ENCODE measurements at places on chromosomes 12 and 14.

DNA sequence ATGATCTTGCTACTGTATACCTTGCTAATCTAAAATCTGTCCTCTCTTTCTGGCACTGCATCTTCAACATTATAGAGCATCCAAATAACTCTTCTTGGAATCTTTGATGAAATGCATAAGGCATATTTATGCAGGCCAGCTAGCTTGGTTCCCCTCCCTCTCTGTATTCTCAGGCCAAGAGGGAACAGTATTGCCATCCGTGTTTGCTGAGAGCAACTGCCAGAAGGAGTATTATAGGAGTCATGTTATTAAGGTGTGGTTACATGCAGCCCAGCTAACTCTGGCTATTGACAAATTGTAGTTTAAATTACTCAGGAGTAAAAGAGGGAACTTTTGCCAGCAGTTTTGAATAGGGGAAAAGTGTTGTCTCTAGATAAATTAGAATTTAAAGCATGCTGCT lies 309.3 kb upstream of the E2F7 start:
- no peak overlapping the region for H3K4me3 ChIP-seq
- H3K36me3 ChIP-seq, result no peaks in the 10 kb centered on the region
- no peaks in the 10 kb centered on the region for H3K27me3 ChIP-seq
- H3K27ac ChIP-seq, result no peak overlapping the region
- H3K4me1 ChIP-seq, result no peaks in the 10 kb centered on the region

DNA sequence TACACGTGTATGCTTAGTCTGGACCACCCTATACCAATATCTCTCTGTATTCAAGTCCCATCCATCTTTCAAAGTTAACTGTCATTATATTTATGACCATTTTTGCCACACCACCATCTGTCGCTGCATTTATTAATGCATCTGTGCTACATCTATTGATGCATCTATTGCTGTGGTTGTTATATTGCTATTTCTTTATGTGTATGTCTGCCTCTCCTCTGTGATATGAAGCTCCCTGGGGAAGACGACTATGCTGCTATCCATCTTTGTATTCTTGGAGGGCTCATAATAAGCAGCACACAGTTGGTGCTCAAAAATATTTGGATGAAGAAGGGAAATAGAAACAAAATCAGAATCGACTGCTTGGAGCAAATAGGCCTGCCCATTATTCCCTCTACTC lies 357.6 kb downstream of the RPS29 start:
- no peaks in the 10 kb centered on the region for H3K4me1 ChIP-seq
- H3K27ac ChIP-seq, result no peak overlapping the region
- H3K4me3 ChIP-seq, result no peak overlapping the region
- H3K36me3 ChIP-seq, result no peaks in the 10 kb centered on the region

DNA sequence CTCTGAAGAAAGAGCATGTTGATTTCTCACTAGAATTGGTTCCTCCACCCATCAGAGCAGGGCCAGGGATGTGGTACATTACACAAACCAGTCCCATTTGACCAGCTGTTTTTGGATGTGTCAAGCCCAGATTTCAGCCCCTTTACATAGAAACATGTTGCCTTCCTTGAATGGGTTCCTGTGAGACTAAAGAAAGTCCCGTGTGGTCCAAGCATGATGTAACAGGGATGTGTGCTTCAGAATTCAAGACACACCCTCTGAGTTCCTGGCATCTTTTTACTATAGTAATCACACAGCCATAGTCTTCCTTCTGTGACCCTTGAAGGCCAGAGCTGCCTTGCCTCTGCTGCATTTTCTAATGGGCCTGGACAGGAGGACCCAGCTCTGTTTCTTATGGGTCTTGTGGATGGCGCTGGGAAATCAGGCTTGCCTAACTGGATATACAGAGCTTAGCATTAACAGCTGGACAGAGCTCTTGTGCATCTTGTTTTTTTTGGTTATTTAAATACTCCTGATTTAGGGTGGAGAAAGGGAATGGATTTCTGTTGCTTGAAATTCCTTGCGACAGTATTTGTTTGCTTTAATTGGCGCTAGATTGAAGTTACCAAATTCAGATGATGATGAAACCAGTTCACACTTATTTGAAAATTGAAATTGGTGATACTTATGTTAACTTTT lies 341.0 kb downstream of the ZFP36L1 start:
- no peaks in the 10 kb centered on the region for H3K36me3 ChIP-seq
- H3K27me3 ChIP-seq, result no peaks in the 10 kb centered on the region
- no peak for DNase-seq
- H3K4me3 ChIP-seq, result no peak overlapping the region
- H3K4me1 ChIP-seq, result no peaks in the 10 kb centered on the region

GRCh38 chr12:58814036-58814435 lies 106.3 kb downstream of the LRIG3 start:
- DNase-seq, result no peak
- no peaks in the 10 kb centered on the region for H3K4me1 ChIP-seq
- no peaks in the 10 kb centered on the region for H3K27me3 ChIP-seq
- no peak overlapping the region for H3K4me3 ChIP-seq

GRCh38 chr12:42002563-42002962 lies 142.1 kb downstream of the GXYLT1 start:
- H3K4me1 ChIP-seq, result no peaks in the 10 kb centered on the region
- H3K4me3 ChIP-seq, result no peak overlapping the region
- no peak for DNase-seq
- H3K27ac ChIP-seq, result no peak overlapping the region

DNA sequence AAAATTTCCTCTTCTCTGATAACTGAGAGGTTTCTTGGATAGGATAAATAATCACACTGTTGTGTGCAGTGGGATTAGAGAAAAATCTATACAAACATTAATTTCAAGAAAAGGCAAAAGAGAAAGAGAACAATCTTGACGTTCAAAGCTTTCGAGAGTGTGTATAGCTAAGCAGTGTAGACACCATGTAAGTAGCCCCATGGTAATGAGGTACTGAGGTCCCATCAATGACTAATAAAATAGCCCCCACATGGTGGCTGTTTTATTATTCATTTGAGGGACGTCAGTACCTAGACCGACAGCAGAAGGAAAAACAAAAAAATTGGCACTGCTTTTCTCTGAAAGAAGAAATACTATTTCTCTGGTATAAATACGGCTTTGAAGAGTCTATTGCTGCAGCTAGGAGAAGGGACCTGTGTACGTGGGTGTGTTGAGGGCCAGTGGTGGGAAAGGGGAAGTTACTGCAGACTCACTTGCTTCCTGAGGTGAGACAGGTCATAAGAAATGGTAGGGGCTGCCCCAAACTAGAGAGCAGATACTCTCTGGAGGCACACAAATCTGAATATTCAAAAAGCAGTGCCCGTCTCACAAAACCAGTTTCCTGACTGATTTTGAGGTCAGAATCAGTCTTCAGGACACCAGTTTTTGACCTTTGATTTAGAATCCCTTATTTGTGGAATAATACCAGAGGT lies 339.8 kb downstream of the EMP1 start:
- no peak overlapping the region for H3K27ac ChIP-seq
- H3K27me3 ChIP-seq, result peaks cover 3% of the 10 kb centered on the region
- DNase-seq, result no peak
- H3K4me1 ChIP-seq, result no peaks in the 10 kb centered on the region
- no peaks in the 10 kb centered on the region for H3K36me3 ChIP-seq
- H3K4me3 ChIP-seq, result no peak overlapping the region

DNA sequence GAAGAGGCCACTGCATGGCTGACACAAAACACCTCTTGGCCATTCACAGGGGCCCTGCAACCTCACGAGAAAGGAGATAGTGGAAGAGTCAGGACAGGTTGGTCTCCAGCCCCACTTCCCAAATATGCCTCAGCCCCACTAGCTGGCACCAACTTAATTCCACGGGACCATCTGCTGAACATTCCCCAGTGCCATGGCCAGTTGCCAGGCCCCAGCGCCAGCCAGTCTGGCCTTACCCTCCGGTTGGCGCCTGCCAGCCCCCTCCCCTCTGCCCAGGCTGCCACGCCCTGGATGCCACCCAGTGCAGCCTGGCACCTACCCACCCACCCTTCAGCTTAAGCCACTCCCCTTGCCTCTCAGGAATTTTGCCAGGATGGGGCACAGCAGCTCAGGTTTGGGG lies 21.2 kb upstream of the HSPB8 start:
- H3K27ac ChIP-seq, result no peak overlapping the region
- no peaks in the 10 kb centered on the region for H3K4me1 ChIP-seq
- DNase-seq, result no peak
- no peaks in the 10 kb centered on the region for H3K27me3 ChIP-seq

GRCh38 chr14:76765461-76765931 lies 4.2 kb downstream of the VASH1 start:
- no peak for DNase-seq
- no peaks in the 10 kb centered on the region for H3K36me3 ChIP-seq
- H3K4me1 ChIP-seq, result peaks cover 36% of the 10 kb centered on the region
- H3K27ac ChIP-seq, result no peak overlapping the region

- H3K4me3 ChIP-seq, result no peak overlapping the region
- DNase-seq, result no peak
- H3K27ac ChIP-seq, result no peak overlapping the region
- H3K27me3 ChIP-seq, result peaks cover 3% of the 10 kb centered on the region
Observed at GRCh38 chr12:108109504-108109903, 19.6 kb upstream of the WSCD2 start.

GRCh38 chr14:32252030-32252670 lies 49.1 kb upstream of the RNU6-8 start:
- H3K4me1 ChIP-seq, result no peaks in the 10 kb centered on the region
- no peak overlapping the region for H3K27ac ChIP-seq
- no peaks in the 10 kb centered on the region for H3K36me3 ChIP-seq
- no peaks in the 10 kb centered on the region for H3K27me3 ChIP-seq

DNA sequence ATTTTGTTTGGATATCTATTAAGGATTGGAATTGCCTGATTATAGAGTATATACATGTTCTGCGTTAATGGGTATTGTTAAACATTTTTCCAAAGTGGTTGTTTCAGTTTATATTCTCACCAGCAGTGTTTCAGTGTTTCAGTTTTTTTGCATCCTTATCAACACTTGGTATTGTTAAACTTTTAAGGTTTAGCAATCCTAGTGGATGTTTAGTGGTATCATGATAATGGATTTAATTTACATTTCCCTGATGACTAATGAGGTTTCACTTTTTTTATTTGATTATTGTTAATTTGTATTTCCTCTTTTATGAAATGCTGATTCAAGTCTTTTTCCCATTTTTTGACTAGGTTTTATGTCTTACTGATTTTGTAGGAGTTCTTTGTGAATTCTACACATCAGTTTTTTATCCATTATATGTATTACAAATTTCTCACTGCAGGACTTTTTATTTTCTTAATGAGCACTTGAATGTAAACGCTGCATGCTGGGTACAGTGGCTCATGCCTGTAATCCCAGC lies 23.7 kb downstream of the YLPM1 start:
- H3K27me3 ChIP-seq, result no peaks in the 10 kb centered on the region
- H3K4me3 ChIP-seq, result no peak overlapping the region
- DNase-seq, result no peak
- H3K36me3 ChIP-seq, result peaks cover 48% of the 10 kb centered on the region
- H3K4me1 ChIP-seq, result peaks cover 20% of the 10 kb centered on the region
- no peak overlapping the region for H3K27ac ChIP-seq

DNA sequence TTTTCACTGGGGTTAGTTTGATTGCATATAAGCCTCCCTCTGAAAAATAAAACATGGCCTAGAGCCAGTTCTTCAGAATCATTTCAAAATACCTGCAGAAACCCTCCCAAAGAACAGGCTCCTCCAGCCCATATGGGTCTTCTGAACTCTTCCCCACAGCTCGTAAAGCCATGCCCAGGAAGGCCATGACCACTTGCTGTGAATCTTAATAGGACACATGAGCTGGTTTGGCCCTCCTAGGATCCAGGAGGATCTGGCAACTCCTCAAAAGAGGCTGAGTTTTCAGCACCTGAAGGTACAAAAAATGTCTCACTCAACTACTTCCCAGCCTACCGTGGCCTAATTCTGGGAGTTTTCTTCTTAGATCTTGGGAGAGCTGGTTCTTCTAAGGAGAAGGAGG lies 2.4 kb downstream of the MYBPC1 start:
- DNase-seq, result no peak
- no peaks in the 10 kb centered on the region for H3K4me1 ChIP-seq
- H3K36me3 ChIP-seq, result no peaks in the 10 kb centered on the region
- H3K27me3 ChIP-seq, result peaks cover 4% of the 10 kb centered on the region
- H3K27ac ChIP-seq, result no peak overlapping the region
- no peak overlapping the region for H3K4me3 ChIP-seq

DNA sequence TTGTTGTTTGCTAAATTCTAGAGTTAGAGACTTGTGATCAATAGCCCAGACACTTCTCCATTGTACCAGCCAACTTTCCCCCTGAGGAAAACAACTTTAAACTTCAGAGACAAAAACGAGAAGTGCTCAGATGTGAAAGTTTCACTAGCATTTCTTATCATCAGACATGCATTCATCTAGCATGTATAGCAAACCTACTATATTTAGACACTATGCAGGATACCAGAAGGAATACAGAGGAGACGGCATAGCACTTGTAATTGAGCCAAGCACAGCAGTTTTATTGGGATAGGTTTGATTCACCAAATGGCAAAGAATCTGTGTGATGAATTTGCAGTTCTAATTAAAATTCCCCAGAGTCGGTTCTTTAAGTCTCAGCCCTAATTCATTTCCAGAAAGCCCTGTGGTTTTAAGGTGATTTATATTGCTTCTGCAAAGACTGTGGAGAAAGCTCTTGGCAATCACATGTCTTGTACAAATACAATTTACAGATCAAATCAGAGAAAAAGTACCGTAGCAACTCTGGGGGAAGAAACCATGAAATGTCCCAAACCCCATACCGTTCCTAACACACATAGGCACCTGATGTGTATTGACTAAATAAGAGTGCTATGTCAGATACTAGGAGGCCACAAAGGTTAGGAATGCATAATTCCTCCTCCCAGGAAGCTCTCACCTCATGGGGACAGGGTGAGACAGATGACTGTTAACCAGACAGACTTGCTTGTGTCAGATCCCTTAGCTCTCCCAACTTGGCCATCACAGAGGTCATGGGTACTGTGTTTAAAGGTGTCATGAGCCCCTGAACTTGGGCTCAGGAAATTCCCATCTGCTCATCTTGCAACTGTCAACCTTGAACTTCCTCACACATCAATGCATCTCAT lies 69.6 kb upstream of the KRAS start:
- peaks cover 3% of the 10 kb centered on the region for H3K36me3 ChIP-seq
- H3K27ac ChIP-seq, result no peak overlapping the region
- H3K27me3 ChIP-seq, result no peaks in the 10 kb centered on the region

GRCh38 chr12:43169115-43169681 lies 382.8 kb downstream of the ADAMTS20 start:
- H3K27ac ChIP-seq, result no peak overlapping the region
- peaks cover 2% of the 10 kb centered on the region for H3K36me3 ChIP-seq
- no peak for DNase-seq
- H3K27me3 ChIP-seq, result no peaks in the 10 kb centered on the region
- no peak overlapping the region for H3K4me3 ChIP-seq

DNA sequence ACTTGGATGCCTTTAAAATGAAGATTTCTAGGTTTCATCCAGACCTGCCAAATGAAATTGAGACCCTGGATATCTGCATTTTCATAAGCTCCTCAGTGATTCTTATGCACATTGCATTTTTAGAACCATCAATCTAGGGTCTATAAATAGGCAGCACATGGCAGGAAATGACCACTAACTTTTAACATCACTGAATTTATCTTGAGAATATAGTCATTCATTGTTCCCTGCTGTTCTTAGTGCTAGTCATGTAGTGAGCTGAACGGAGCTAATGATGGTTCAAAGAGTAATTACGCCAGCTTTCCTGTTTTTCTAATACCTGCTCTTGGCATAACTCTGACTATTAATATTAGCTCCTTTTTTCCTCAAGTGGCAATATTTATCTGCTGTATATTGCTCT lies 91.6 kb downstream of the TPH2 start:
- no peaks in the 10 kb centered on the region for H3K36me3 ChIP-seq
- H3K27me3 ChIP-seq, result no peaks in the 10 kb centered on the region
- H3K4me3 ChIP-seq, result no peak overlapping the region
- DNase-seq, result no peak

Data from activated naive CD4-positive, alpha-beta T cell treated with anti-CD3 and anti-CD28 coated beads, Interleukin-2, amount 10 ng/mL, durations not matched to agents 7 days and 5 days (primary cell).